ENCODE measurements at places on chromosomes 12 and 14.

DNA sequence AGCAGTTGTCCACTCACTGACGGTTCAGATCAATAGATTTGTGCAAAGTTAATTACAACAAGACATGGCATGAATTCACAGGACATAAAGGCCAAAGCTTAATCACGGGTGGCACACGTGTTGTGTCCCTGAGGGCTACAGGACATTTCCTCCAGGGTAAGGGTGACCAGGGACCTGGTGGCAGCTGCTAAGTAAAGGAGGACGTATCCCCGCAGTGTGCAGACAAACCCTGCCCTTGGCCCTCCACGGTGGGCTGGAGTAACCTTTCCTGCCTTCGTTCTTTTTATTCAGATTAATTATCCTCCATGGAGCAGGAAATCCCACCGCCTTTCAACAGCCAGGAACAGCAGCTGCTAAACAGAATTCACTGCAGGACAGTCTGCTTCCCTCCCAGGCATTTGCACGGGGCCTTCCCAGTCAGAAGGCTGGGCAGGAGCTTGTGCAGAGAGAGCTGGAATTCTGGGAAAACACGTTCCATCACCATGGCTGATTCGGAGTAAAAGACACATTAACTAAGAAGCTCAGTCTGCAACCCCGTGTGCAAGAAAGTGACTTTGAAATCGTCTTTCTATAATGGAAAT lies 289.9 kb upstream of the SFSWAP start:
- no peak for DNase-seq

DNA sequence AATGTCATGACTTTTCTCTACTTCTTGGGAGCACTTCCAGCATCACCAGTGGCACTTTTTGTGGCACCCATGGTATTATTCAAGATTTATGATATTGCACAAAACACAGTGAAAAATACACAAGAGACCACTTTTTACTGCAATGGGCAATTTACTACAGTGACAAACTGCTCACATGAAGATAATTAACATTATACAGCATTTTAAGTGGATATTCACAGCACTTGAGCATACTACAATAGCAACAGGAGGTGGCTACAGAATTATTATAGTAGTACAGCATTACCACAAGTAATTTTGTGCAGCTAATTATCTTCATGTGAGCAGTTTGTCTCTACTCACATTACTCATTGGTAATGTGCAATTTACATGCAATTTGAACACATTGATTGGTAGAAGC lies 18.3 kb downstream of the IL26 start:
- no peak for DNase-seq

DNA sequence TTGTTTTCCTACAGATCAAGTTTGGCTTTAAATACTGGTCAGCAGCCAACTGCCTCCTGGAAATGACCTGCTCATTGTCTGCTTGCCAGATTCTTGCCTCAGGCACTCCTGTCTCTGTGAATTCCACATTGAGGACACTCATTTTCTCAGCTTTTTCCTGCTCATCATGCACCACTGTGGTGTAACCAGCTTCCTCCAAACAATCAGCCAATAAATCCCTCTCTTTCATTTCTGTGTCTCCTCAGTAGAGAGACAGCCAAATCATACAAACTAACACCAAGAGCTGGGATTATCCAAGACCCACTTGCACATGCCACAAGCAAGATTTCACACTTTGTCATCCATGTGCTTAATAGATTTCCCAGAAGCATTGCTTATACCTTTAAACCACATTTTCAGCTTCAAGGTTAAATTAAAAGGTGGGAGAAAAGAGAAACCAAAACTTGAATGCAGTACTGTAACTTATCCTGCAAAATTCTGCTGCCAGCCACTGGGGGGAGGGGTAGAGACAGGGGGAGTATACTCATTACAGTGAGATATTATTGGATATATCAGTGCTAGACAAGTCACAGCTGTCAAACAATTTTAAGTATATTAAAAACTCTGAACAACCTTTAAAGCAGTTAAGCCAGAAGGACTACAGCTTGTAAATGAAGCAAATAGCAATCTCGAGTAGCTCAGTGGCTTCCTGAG lies 105.0 kb downstream of the PPP2R5E start:
- peak; percentile 50 for DNase-seq

DNA sequence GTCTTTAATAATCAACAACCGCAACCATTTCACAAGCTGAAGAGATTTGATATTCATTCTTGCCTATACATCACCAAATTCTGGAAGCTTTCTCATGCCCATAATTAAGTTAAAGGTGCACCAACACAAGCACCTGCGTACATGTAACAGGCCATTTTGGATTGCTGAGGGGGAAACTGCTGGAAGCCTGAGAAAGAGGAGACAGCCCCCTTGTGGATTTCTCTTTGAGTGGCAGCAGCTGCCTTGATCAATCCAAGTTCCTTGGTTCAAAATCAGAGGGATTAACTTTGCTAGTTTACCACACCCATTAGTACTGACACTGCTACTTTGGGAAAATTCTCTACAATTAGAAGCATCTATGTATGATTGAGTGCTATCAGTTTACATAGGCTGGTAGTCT lies 321.1 kb downstream of the NOVA1 start:
- peak; percentile 2 for DNase-seq

GRCh38 chr14:74533576-74533975 lies 40.0 kb downstream of the ISCA2 start:
- DNase-seq = no peak

DNA sequence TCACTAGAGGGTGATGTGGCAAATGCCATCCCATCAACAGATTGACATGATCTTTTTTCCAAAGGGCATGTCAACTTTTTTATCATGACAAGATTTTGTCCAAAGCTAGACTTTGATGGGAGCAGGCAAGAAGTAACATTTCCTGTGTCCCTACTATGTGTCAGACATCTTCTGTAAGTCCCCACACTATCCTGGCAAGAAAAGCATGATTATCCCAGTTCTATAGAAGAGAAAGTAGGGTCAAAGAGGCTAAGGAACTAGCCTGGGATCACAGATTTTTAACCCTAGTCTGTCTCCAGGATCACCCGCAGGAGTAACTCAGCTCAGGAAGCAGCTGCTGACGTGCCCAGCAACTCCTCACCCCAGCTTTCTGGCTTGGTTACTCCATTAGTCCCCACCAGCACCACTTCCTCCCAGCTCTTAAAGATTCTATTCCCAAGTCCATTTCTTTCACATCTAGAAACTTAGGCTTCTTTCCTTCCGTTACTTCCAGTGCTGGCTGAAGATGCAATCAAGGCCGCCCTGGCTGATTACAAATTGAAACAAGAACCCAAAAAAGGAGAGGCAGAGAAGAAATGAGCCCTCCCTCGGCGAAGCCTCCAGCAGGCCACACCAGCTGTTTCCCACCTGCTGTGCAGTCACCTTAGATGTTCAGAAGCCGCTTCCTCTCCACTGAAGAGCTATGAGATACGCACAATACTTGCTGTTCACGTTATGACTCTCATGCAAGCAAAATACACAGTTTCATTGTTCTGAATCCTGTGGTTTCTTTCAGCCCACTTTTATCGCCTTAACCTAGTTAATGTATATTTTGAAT lies 6.2 kb downstream of the ISCU start:
- peak; percentile 24 for DNase-seq

- DNase-seq = no peak
These were observed 782.5 kb downstream of the TMEM121 start for GRCh38 chr14:106308839-106309389.

DNA sequence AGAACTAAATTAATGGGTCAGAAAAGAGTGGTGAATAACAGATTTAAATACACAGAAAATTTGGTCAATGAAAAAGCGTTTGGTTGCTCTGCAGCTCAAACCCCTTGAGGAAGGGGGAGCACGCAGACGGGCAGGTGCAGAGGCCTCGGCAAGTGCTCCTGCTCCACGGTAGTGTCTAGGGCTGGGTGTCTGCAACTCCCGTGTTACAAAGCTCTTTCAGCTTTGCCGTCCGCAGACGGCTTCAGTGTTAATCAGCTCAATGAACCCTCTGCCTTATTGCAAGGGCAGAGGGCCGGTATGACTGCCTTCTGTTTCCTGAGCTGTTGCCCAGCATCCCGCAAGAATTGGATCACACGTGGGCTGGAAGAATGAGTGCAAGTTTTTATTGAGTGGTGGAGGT lies 125.7 kb upstream of the TRHDE start:
- DNase-seq = no peak

GRCh38 chr12:467591-467990 lies 7.9 kb downstream of the B4GALNT3 start:
- DNase-seq = no peak

GRCh38 chr12:110543252-110543959 lies 39.7 kb downstream of the PPTC7 start:
- no peak for DNase-seq

GRCh38 chr12:51389302-51389999 lies 1.8 kb downstream of the GALNT6 start:
- DNase-seq = no peak

GRCh38 chr12:52350786-52351185 lies 16.5 kb downstream of the KRT85 start:
- DNase-seq = no peak

DNA sequence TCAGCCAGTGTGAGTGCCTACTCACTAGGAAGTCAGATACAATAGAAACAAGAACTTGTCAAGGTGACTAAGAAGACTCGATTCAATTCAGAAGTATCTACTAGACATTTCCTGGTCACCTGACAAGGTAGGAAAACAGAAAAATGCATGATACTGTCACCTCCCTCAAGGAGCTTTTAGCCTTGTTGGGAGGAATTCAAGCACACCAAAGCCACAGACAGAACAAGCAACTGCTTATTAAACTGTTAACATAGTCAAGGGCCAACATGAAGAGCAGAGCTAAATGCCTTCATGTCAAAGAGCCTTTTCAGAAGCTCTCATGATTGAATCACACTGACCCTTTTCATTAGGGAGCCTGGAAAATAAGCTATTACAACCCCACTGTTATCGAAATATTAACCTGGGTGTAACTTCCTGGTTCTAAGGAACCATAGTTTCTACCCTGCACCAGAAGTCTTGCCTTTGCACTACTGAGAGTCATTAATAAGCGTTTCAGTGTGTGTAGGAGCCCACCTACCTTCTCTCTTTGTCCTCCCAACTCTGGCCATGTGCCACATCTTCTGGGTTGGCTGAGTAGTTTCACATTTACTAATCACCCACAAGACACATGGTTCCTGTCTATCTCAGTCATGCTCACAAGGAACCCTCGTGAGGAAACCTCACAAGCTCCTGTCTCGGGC lies 31.0 kb upstream of the LGALS3 start:
- no peak for DNase-seq

DNA sequence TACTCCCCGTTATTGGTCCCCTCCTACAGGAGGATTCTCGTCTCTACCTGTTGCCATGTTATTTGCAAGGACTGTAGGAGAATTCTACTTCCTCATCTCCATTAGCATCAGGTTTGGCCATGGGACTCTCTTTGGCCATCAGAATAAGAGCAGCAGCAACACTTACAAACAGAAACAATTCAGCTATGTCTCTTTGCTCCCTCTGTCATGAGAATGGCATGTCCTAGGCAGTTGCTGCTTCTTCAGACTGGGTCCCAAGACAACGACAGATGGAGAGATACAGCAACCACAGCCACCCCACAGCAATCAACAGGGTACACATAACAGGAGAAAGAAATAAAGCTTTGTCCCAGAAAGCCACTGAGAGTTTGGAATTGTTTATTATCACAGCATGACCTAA lies 19.7 kb downstream of the SLC41A2 start:
- DNase-seq = no peak

DNA sequence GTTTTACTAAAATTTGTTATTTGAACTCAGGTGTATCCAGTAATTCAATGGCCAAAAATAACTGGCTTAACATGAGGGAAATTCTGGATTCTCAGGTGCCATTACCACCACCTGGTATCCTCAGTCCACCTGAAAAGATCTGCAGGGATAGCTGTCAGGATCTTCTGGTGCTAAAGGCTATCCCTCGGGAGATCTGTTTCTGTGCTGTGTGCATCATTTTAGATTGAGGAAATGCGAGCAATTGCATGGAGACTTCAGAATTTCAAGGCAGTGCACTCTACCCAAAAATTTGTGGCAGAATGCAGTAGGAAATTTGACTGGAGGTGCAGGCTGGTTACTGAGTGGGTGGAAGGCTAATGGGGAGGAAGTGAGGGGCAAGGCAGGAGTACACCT lies 26.4 kb downstream of the ZCCHC8 start:
- DNase-seq = no peak

DNA sequence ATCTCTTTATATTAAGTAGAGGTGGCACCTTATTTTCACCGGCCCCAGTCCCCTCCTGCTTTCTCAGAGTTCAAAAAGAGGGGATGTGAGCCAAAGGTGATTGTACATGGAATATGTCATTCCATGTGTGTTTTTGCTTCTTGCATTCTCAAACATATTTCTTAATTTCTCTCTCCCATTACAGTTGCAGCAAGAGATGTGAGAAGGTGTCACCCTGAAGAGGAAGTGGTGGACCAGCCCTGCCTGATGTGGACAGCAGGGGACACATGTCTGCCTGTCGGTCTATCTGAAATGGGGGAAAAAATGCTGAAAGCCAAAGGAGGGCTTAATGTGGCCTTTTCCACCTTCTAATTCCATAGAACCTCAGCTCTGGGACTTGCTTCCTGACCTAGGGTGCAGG lies 1.9 kb upstream of the FOXN3 start:
- no peak for DNase-seq

GRCh38 chr14:54746019-54746418 lies 156.6 kb downstream of the GCH1 start:
- DNase-seq = no peak

- no peak for DNase-seq
These were observed 74.2 kb downstream of the IFT81 start for GRCh38 chr12:110198386-110198785.

DNA sequence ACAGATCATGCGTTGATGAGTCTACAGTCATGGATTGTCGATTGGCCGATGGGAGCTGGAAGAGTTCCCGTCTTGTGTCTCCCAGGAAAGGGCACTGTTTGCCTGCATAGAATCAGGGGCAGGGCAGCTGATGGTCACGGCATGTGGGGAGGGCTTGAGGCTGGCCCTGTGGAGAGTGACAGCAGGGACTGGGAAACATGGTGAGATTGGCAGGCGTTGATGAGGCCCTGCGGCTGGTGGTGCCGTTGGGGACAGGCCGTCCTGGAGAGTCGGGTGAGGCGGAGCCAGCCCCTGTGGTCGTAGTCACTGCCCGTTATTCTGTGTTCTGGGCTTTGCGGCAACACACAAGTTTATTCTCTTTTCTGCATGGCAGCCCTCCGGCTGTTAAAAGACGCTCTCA lies 52.9 kb downstream of the TECPR2 start:
- DNase-seq = no peak

GRCh38 chr12:5377997-5378592 lies 53.8 kb upstream of the NTF3 start:
- no peak for DNase-seq
